Activated CD8-positive, alpha-beta T cell treated with anti-CD3 and anti-CD28 coated beads for 36 hours (primary cell): ENCODE measurements at places on chromosomes 2 and 18. TPM values are rescaled to one million over a fixed set of nuclear protein-coding genes. Genes with fewer than 3 reads are reported as not detected.

DNA sequence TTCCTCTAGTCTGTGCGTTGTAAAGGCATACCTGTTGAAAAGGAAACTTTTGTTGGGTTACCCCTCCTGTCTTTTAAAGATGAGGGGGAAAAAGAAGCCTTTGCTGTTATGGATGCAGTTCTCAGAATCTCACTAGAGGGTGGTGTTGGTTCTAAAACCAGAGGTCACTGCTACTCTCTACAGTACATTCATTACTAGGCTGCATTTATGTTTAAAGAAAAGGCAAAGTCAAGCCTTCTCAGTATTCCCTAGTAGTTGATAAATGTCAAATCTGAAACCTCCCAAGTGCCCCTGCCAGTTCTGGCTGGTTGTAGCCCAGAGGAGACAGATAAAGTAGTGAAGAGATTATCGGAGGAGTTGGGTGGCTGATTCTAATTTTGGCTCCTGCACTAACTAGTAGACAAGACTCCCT, 1.4 kb upstream of the PLCL1 start:
- DNase-seq, result peak; percentile 33

- no peak for DNase-seq
Observed at GRCh38 chr2:67208887-67209500, 188.1 kb upstream of the ETAA1 start.

DNA sequence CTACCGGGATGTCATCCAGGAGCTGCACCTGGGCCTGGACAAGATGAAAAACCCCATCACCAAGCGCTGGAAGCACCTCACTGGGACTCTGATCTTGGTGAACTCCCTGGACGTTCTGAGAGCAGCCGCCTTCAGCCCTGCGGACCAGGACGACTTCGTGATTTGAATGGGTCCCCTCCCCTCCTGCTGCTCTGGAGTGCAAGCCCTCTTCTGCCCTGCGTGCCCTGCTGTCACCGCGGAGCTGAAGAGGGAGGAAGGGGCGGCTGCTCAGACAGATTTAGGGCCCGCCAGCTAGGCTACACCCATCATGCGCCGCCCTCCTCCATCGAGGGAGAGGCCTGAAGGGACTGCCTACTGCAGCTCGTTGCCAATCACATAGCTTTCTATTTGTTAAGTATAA, 101.8 kb downstream of the SH3BP4 start:
- no peak for DNase-seq

CASP10 gene
- total RNA-seq, result 18.3 TPM

POTEJ gene
- total RNA-seq, result not detected
